ENCODE measurements at places on chromosomes 5 and 9.

- peak; percentile 25 for DNase-seq
Observed at GRCh38 chr5:178279723-178280438, 47.3 kb upstream of the PHYKPL start.

DNA sequence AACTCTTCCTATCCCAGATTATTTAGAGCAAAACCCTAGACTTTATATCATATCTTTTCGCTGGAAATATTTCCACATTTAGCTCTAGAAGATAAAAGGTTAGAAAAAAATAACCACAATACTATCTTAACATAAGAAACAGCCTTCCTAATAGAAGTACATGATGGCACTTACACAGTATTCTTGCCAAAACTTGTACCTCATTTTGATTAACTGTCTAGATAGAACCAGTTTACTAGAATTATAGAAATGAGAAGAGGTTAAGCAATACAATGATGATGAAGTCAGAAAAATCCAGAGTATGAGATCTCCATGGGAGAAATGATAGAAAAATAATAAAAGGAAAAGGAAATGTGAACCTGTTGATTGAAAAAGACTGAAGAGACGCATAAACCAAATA is 63.1 kb downstream of the SLC12A2 start:
- DNase-seq = no peak

GRCh38 chr5:150377964-150378694 is 20.6 kb downstream of the TCOF1 start:
- DNase-seq = no peak

DNA sequence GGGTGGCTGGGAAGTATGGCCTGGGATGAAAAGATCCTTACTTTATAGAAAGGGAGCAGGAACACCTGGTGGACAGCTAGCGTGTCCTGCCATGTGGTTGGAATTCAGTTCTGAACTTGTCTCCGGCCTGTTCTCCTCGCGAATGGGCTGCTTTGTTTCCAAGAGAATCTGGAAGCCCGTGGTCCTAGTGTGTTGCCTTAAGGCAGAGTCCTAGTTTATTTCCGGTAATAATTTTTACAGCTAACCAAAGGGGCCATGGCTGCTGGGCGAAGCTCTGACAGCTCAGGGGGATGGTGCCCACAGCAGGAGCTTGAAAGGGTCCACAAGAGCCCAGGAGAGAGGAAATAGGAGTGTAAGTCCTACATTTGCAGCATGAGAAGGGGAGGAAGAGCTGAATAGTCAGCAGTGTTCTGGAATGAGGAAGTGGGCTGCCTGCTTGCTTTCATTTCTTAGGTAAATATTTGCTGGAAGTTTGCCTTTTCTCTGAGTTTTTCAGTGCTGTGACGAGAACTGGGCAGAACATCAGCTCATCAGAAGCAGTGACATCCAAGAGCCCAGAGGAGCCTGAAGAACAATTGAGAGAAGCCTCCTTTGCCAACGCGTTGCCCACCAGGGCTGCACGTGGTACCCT is 13.1 kb upstream of the IGFBPL1 start:
- no peak for DNase-seq

DNA sequence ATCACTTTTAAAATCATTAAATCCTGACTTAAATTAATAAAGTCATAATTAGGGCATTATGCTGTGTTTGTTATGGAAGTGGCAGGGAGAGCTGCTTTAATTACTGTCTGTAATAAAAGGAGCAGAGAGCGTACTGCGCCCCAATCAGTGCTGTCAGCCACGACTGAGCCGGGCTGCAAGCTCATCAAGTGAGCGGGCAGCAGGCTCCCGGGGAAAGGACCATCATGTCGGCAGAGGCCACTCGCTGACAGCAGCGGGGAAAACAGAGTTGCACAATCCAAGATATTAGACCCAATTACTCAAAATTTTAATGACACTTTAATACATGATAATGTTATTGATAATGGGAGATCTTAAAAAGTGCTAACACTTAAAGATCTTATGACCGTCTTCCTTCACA is 181.6 kb downstream of the AP3B1 start:
- DNase-seq = no peak

GRCh38 chr5:126332326-126332725 is 90.9 kb upstream of the GRAMD2B start:
- DNase-seq = no peak

- no peak for DNase-seq
Observed at GRCh38 chr5:204966-205670, 12.8 kb downstream of the CCDC127 start.

DNA sequence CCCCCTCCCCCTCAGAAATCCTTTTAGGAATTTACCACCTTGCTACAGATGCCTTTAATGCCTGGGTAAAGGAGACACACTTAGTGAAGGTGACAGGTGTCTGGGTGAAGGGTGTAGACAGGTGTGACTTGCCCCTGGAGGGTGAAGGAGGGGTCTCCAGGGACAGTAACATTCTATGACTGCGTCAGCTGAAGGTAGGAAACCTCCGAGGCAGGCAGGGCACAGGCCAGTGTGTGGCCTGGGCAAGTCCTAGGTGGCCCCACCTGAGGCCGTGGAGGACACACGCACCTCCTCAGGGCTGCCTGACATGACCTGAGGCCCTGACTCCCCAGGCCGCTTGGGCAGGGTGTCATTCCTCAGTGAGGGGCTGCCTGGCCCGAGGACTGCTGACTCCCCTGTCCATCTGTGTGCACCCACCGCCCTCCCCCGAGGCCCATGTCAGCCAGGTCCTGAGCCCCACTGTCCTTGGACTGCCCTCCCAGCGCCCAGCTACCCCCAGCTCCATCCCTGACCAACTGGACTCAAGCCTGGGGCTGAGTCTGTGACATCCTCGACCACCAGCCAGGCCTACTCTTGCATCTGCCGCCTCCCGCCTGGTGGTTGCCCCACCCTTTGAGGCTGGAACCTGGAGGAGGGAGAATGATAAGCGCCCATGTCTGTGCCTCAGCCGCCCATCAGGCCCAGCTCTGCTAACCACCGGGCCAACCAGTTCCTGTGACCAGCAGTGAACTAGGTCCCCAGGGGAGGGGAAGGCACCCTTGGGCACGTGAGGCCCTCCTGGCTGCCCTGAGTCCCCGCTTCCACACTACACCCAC is 18.4 kb downstream of the CARD19 start:
- DNase-seq = no peak

GRCh38 chr5:119031905-119032304 is 39.0 kb upstream of the DMXL1 start:
- DNase-seq = no peak

DNA sequence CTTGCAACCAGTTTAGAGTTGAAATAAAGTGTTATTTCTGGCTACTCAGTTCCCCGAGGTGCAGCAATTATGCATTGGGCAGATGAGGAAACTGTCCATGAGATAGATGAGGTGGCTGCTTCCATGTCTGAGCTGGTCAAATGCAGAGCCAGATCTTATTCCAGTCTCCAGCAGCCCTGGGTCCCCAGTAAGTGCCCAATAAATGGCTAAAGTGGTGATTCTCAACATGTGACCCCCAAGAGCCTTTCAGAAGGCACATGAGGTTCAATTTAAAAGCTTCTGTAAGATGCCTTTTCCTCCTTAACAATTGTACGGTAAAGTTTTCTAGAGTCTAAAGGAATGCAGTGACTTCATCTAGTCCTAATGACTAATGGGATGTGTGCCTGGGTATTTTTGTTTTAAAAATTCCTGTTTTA is 17.5 kb downstream of the ATOX1 start:
- no peak for DNase-seq

GRCh38 chr5:4548341-4548740 is 591.8 kb upstream of the ADAMTS16 start:
- DNase-seq = no peak

DNA sequence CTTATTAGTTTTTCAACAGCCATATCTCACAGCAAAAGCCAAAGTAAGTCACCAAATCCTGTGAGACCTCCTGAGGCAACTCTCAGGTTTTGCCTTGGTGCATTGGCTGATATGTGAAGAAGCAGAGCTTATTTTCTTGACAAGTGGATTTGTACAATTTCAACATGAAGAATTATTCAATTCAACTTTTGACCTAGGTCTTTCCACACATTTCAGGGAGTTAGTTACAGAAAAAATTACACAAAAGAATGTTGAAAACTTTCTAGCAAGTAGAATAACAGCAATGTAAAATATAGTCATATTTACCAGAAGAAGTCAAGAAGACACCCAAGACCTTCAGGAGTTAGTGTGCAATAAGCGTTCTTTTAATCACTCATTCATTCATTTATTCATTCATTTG is 62.4 kb upstream of the ADRB2 start:
- no peak for DNase-seq

GRCh38 chr5:73174100-73174815 is 1.3 kb downstream of the TMEM174 start:
- DNase-seq = no peak

DNA sequence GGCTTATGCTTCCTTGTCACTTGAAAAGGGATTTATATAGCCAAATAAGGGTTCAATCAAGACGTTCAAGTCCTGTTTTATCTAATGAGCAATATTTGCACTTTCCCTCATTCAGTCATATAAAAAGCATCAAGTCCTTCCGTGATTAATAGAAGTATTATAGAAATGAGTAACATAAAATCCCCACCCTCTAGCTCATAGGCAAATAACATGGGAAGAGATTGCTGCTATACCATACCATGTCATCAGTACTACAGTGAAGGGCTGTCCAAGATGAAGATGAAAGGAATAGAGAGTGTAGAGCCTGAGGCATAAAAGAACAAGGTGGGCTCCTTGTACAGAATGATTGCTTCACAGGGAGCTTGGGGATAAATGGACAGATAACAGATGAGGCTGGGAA is 20.4 kb upstream of the PAPPA start:
- no peak for DNase-seq
